D721Med (cell line): ENCODE measurements at places on chromosomes 16 and 17.

GRCh38 chr16:23905027-23905426 is 69.2 kb downstream of the PRKCB start:
- DNase-seq: no peak

GRCh38 chr17:81688616-81689015 is 4.8 kb downstream of the HGS start:
- no peak for DNase-seq

- DNase-seq: peak; percentile 80
Measured at GRCh38 chr17:2347805-2348685, 10.7 kb downstream of the SGSM2 start.

DNA sequence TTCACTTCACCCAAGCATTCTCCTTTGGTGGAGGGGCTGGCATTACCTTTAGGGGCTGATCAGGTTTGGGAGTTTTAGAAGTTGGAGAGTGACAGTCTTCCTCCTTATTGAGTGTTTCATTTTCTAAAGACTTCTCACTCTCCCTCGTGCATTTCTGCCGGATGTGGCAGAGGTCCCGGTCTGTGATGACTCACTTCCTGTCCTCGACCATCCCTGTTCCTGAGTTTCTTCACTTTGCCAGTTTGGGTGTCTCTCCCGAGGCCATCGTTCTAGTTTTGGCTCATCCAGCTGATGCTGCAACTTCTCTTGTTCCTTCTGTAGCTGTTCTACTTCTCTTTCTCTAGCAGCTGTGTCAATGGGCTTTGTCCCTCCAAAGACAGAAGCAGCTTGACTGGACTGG is 104.3 kb downstream of the PHKB start:
- DNase-seq: no peak

- no peak for DNase-seq
Measured at GRCh38 chr17:67105213-67105612, 60.9 kb downstream of the CACNG1 start.

DNA sequence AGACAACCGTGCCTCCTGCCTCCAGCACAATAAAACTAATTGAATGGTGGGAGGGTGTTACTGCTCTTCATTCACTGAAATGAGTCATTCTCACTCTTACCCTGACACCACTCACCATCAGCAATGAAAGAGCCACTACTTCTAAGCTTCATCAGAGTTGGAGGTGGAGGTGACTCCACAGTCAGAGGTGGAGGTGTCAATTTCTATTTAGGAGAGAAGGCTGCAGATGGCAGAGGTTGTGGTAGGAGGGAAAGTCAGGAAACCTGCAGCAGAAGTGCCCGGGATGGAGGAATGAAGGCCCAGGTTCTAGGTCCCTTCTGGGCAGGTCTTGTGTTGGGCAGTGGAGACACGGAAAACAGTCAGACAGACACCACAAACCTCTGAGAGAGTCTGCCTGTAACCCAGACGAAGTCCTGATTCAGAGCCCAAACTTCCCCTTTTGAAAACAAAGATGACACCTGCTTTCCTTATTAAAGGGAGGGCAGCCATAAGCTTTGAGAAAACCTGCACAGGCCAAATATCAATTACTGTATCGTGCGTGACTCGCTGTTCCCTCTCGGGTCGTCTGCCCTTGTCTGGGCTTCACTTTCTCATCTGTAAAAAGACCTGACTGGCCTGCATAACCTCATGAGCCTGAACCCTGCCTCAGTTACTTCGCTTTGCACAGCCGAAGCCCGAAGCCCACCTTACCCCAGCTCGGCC is 668 bp downstream of the ATPAF2 start:
- DNase-seq: no peak

DNA sequence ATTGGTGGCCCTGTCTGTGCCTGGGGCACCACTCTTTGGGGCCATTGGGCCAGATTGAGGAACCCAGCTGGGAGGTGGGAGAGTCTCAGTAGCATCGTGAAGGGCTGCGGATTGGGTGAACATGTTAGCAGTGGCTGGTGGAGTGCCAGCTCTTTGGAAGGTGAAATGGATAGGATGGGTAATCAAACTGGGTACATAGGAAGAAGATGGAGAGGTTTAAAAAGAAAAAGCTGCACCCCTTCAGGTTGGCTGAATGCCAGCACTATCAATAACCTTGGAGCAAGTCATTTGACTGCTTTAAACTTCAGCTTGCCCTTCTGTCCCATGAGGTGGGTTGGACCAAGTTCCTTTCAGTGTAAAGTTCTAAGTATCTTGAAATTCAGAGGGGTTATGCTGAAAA is 95.0 kb downstream of the RPTOR start:
- DNase-seq: no peak

GRCh38 chr17:21061158-21061835 is 18.5 kb upstream of the USP22 start:
- DNase-seq: no peak

DNA sequence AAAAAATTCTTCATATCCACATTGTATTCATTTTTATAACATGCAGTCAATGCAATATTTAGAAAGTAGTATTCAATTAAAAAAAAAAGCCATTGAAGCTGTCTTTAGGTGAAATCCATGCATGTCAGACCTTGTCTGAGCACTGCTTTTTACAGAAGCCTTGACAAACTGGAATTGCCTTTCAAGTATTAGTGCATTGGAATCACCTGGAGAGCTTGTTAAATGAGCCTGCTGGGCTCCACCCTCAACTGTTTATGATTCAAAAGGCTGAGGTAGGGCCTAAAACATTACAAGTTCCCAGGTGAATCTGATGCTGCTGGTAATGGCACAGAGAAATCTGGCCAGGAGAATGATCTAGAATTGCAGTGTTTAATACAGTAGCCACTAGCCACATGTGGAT is 85.8 kb downstream of the HIC1 start:
- DNase-seq: no peak

GRCh38 chr16:55754056-55754455 is 78.8 kb downstream of the CES1 start:
- no peak for DNase-seq
